Right atrium auricular region (tissue), 2 donors: ENCODE measurements at places on chromosomes 16 and 17.

GRCh38 chr17:9467518-9467917 is 108.1 kb downstream of the STX8 start:
- no peaks in the 10 kb centered on the region for H3K4me1 ChIP-seq
- H3K4me3 ChIP-seq: no peak overlapping the region
- no peaks in the 10 kb centered on the region for H3K27me3 ChIP-seq
- no peak overlapping the region for H3K27ac ChIP-seq
- no peaks in the 10 kb centered on the region for H3K36me3 ChIP-seq
- DNase-seq: no peak

GRCh38 chr17:9936095-9936494 is 31.0 kb upstream of the RCVRN start:
- H3K27me3 ChIP-seq: no peaks in the 10 kb centered on the region
- no peak for DNase-seq
- H3K27ac ChIP-seq: peak overlapping the region; percentile 27
- no peaks in the 10 kb centered on the region for H3K4me1 ChIP-seq

DNA sequence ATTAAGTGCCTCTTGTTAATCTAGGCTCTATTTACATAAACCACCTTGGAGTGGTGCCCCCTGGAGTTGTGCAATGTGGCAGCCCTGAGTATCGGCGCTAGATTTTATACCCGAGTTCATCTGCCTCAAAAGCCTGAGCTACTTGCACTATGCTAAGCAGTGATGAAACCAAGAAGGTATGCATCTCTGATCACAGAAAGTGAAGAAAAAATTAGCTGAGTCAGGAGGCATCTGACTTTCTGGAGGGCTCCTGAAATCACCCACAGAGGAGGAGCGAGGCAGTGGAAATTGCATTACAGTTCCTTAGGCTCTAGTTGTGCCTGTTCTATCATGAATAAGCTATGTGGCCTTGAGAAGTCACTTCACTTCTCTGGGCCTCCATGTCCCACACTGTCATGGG is 80.3 kb upstream of the PSMD7 start:
- H3K4me3 ChIP-seq: no peak overlapping the region
- H3K27ac ChIP-seq: no peak overlapping the region
- no peaks in the 10 kb centered on the region for H3K27me3 ChIP-seq
- no peak for DNase-seq
- H3K4me1 ChIP-seq: no peaks in the 10 kb centered on the region

GRCh38 chr17:28950752-28951427 is 428 bp downstream of the PHF12 start:
- peak overlapping the region; percentile 91 for H3K27ac ChIP-seq
- no peak for DNase-seq
- no peaks in the 10 kb centered on the region for H3K36me3 ChIP-seq
- peak overlapping the region; percentile 98 for H3K4me3 ChIP-seq
- H3K4me1 ChIP-seq: no peaks in the 10 kb centered on the region

DNA sequence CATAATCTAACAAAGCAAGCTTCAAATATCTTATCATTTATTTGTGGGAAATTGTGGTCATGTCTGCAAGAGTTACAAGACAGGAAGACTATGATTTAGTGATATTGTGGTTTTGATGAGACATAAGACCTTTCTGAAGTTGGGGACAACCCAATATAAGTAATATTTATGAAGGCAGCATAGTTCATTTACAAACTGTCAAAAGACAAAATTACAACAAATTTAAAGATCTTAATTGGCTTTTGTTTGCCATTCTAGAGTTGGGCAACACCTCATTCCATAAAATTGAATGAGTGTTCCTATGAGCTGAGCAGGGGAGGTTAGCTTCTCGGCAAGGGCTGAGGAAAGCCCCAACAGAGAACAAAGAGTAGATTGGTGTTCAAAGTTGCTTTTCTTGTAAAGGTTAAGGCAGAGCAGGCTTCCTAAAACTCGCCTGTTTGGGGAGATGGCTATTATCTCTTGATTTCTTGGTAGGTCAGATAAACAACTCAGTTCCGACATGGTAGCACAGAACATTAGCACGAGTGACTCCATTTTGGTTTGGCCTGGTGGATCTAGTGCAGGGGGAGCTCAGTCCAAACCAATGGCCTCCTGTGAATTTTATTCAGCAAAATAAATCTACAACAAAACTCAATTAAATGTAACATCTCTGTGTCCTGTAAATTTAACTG is 10.9 kb upstream of the MMD start:
- no peaks in the 10 kb centered on the region for H3K4me1 ChIP-seq
- H3K36me3 ChIP-seq: no peaks in the 10 kb centered on the region
- no peak for DNase-seq
- no peak overlapping the region for H3K27ac ChIP-seq
- H3K27me3 ChIP-seq: no peaks in the 10 kb centered on the region

DNA sequence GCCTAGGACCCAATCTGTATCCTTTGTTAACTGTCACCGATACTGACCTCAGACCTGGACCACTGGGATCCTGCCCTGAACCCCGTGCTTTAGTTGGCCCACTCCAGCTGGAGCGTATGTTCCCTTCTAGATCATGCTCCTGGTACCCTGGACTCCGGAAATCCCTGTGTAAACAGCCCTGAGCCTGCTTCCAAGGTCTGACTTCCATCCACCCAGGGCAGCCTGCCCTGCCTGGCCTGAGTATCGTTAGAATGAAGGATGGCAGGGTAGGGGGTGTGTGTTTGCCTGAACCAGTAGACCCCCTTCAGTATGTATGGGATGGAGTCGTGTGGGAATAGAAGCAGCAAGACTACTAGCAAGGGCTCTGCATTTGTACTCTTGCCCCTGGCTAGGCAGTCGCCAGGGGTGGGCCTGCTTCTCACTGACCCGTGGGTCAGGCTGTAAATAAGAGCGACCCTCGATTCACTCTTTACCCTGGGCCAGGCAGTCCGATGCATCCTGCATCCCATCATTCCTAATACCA is 691 bp upstream of the TMEM98 start:
- H3K4me1 ChIP-seq: peaks cover 13% of the 10 kb centered on the region
- no peaks in the 10 kb centered on the region for H3K36me3 ChIP-seq
- H3K4me3 ChIP-seq: peak overlapping the region; percentile 63
- peak; percentile 58 for DNase-seq

GRCh38 chr17:1089915-1090314 is 89.9 kb downstream of the ABR start:
- no peak for DNase-seq
- H3K27ac ChIP-seq: peak overlapping the region; percentile 86
- H3K27me3 ChIP-seq: no peaks in the 10 kb centered on the region
- H3K4me1 ChIP-seq: peaks cover 36% of the 10 kb centered on the region
